ENCODE measurements at places on chromosomes 4 and X.

DNA sequence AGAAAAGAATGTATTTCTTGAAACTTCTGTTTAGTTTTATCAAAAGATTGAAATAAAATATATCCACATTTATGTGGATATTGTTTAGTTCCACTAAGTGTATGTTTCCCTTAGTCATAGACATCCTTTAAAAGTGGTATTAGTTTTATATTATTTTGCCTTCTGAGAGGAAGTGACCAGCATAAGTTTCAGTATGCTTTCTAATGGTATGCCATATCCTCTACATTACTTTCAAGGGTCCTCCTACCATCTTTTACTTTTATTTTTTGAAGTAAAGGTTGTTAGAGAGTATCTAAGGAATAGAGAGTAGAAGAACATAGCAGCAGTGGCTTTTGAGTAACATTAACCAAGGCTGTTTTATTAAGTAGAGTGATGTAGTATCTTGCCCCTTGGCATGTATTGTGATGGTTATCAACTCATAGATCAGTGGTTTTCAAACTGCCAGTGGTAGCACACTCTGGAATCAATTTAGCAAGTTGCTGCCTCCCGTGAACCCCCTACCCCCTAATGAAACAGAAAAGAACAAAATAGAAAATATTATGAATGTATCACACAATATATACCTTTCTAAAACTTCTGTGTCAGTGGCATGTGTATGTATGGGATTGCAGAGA lies 44.8 kb downstream of the RBPJ start:
- DNase-seq: no peak

- DNase-seq: no peak
These were observed 1761.0 kb downstream of the STIM2 start for GRCh38 chr4:28621591-28621990.

DNA sequence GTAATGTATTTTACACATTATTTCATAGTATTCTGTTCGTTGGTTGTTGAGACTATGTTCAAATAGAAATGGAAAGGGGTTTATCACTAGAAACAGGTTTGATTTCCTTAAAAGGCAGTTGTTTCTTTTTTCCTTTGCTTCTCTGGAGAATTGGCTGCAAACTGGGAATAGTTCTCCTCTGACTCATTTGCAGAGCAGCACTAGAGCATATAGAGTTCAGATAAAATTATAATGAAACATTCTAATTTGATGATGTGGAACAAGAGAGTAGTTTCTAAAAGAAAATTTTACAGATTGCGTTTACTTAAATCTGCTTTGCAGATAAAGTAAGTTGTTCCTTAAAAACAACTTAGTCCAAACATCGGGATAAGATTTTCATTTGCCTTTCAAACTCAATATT lies 29.7 kb downstream of the SYNPO2 start:
- no peak for DNase-seq

DNA sequence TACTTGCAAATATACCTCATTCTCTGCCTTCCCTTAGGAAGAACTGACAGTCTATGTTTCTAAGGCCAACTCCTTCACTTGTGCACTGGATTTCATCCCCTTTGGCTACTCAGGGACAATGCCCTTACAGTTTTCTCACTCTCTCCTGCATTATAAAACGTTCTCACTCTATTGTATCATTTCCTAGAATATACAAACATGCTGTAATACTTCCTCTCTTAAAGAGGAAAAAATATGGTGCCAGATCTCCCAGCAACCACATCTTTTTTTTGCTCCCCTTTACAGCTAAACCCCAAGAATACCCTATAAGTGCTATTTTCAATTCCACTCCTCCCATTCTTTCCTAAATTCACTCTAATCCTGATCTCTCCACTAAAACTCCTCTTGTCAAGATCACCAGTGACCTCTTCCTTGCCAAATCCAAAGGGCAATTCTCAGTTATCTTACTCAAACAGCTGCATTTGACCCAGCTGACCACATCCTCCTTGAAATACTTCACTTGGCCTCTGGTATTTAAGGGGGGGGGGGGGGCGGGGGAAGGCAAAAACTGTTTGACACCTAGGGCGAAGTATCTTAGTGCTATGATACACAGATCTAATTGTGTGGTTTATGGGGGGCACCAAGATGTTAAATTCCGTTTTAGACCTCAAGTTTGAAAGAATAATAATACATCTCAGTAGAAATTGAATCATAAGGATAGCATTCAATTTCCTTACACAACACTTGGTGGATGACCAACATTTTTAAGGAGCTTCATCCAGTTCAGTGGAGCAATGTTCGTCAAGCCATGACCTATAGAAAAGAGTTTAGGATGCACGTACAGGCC lies 1.6 kb downstream of the RCHY1 start:
- peak; percentile 7 for DNase-seq
